ENCODE measurements at places on chromosomes 1 and 21. TPM values are rescaled to one million over a fixed set of nuclear protein-coding genes. Genes with fewer than 3 reads are reported as not detected.

GRCh38 chr1:47738560-47739182, 258.5 kb downstream of the TRABD2B start:
- peak; percentile 57 for DNase-seq
- no peaks in the 10 kb centered on the region for H3K4me1 ChIP-seq
- H3K27me3 ChIP-seq, result peaks cover 6% of the 10 kb centered on the region
- H3K4me3 ChIP-seq, result no peak overlapping the region
- H3K27ac ChIP-seq, result no peak overlapping the region
- H3K36me3 ChIP-seq, result no peaks in the 10 kb centered on the region

GRCh38 chr1:151553659-151554058, 13.6 kb downstream of the TUFT1 start:
- H3K27ac ChIP-seq, result no peak overlapping the region
- H3K27me3 ChIP-seq, result no peaks in the 10 kb centered on the region
- peaks cover 14% of the 10 kb centered on the region for H3K4me1 ChIP-seq
- H3K4me3 ChIP-seq, result no peak overlapping the region

DNA sequence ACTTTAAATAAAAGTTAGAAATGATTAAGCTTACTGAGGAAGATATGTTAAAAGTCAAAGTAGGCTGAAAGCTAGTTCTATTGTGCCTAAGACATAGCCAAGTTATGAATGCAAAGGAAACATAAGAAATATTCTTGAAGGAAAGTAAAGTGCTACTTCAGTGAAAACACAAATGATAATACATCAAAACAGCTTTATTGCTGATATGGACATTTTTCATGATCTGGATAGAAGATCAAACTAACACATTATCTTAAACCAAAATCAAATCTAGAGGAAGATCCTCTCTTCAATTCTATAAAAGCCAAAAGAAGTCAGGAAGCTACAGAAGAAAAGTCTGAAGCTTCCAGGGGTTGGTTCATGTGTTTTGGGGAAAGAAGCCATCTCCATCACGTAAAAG, 545.9 kb downstream of the COL11A1 start:
- no peak for DNase-seq
- H3K27ac ChIP-seq, result no peak overlapping the region
- H3K27me3 ChIP-seq, result no peaks in the 10 kb centered on the region
- H3K36me3 ChIP-seq, result no peaks in the 10 kb centered on the region
- H3K4me3 ChIP-seq, result no peak overlapping the region

GRCh38 chr1:215647738-215648137, 80.6 kb downstream of the KCTD3 start:
- H3K4me1 ChIP-seq, result no peaks in the 10 kb centered on the region
- no peak overlapping the region for H3K4me3 ChIP-seq
- no peaks in the 10 kb centered on the region for H3K36me3 ChIP-seq
- no peak for DNase-seq

Gene AZIN2
- 32.7 TPM for total RNA-seq

Gene CIART
- 1.9 TPM for total RNA-seq

GRCh38 chr1:231940116-231940515, 313.5 kb downstream of the DISC1 start:
- no peaks in the 10 kb centered on the region for H3K36me3 ChIP-seq
- H3K4me1 ChIP-seq, result peaks cover 21% of the 10 kb centered on the region
- DNase-seq, result no peak
- H3K27ac ChIP-seq, result no peak overlapping the region
- H3K27me3 ChIP-seq, result no peaks in the 10 kb centered on the region
- H3K4me3 ChIP-seq, result no peak overlapping the region

Gene FLG2
- total RNA-seq, result not detected

Gene FCGR3A
- total RNA-seq, result 6.4 TPM

DNA sequence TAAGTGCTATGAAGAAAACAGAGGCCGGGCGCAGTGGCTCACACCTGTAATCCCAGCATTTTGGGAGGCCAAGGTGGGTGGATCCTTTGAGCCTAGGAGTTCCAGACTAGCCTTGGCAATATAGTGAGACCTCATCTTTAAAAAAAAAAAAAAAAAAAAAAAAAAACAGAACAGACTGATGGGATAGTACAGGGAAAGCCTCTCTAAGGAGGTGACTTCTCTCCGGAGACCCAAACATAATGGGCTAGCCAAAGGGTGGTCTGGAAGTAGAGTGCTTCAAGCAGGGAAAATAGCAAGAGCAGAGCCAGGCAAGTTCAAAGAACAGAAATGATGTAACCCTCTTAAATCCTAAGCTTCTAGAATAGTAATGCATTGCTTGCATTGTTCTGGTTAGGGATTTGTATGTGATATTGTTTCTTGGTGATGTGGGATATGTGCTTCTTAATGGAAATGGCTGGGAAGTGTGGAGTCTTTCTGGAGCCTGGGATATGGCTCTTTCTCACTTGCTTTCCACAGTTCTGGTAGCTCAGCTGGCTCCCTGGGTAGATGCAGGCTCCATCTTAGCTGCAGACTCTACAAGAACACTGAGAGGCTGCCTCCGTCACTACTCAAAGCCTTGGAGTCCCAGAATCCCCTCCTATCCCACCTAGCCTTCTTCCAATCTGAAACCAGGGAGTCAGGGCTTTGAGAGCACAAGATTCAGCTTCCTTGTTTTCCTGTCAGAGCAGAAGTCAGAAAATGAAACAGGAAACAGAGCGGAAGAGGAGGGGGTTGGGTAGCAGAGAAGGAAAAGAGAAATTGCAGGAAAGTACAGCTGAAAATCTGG, 1.9 kb upstream of the PIGV start:
- peaks cover 59% of the 10 kb centered on the region for H3K4me1 ChIP-seq
- H3K4me3 ChIP-seq, result no peak overlapping the region
- DNase-seq, result peak; percentile 28

Gene SCMH1
- 64.3 TPM for total RNA-seq

Gene TSSK3
- 1.4 TPM for total RNA-seq

DNA sequence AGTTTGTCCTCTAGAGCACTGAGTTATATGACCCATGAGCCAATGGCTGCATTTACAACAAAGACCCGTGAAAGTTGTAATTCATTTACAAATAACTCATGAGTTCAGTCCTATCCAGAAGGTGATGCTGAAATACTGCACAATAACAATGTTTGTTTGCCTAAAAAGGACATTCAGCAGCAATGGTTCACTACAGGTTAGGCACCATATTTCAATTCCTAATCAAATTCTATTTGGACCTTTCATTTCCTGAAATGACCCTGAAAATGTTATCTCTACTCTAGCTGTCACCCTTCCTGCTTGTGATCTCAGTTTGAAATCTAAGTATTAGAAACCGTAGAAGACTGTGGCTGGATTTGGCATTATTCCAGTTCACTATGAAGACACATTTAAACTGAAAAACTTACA, 191.2 kb upstream of the SAMSN1 start:
- peaks cover 5% of the 10 kb centered on the region for H3K4me1 ChIP-seq
- no peak overlapping the region for H3K27ac ChIP-seq
- H3K4me3 ChIP-seq, result no peak overlapping the region

DNA sequence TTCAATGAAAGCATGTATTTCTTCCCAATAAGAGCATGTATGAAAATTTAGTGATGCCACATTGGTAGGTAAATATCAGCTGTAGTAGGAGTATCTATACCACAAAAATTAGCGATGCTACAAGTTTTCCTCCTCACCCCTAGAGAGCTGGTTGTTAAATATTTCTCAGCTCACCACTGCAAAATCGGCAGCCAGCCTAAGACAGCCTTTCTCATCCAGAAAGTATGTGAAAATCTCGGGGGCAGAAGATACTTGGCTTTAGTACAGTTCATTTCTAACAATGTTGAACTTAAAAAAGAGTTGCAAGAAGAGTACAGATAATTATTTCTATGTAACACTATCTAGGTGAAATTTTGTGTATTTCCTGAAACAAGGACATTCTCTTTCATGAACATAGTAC, 235.4 kb downstream of the TPR start:
- no peaks in the 10 kb centered on the region for H3K27me3 ChIP-seq
- no peak overlapping the region for H3K4me3 ChIP-seq
- no peak for DNase-seq
- no peak overlapping the region for H3K27ac ChIP-seq

Gene SRSF10
- 58.4 TPM for total RNA-seq

Gene PRAMEF20
- total RNA-seq, result not detected

- H3K36me3 ChIP-seq, result no peaks in the 10 kb centered on the region
- DNase-seq, result no peak
- H3K4me3 ChIP-seq, result no peak overlapping the region
- no peak overlapping the region for H3K27ac ChIP-seq
These were observed 109.0 kb downstream of the HIVEP3 start for GRCh38 chr1:41809692-41810091.

GRCh38 chr1:117658676-117659075, 52.8 kb downstream of the TENT5C start:
- no peaks in the 10 kb centered on the region for H3K27me3 ChIP-seq
- peak; percentile 79 for DNase-seq
- H3K27ac ChIP-seq, result no peak overlapping the region
- H3K4me1 ChIP-seq, result peaks cover 14% of the 10 kb centered on the region

DNA sequence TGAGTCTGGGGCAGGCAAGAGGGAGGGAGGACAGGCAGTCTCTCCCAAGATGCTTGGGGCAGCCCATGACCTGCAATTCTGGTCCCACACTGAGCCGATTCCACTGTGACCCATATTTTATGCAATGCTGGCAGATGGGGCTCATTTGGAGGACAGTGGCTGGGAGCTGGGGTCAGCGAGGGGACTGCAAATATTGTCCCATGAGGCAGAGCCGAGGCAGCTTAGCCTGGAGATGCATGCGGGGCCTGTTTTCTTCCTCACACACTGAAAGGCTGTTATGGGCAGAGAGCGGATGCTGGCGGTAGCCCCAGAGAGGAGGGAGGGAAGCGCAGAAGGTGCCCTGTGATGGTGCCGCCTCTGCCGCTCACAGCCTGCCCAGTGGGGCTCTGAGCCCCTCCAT, 128.5 kb upstream of the POU3F1 start:
- H3K4me1 ChIP-seq, result no peaks in the 10 kb centered on the region
- DNase-seq, result no peak
- H3K4me3 ChIP-seq, result no peak overlapping the region
- no peaks in the 10 kb centered on the region for H3K36me3 ChIP-seq

Gene HEYL
- total RNA-seq, result 3.7 TPM

- no peak overlapping the region for H3K4me3 ChIP-seq
- H3K27me3 ChIP-seq, result peaks cover 50% of the 10 kb centered on the region
- no peaks in the 10 kb centered on the region for H3K4me1 ChIP-seq
- no peak overlapping the region for H3K27ac ChIP-seq
- peak; percentile 44 for DNase-seq
These were observed 71.0 kb upstream of the CSF3R start for GRCh38 chr1:36553591-36554322.

Gene BROX
- total RNA-seq, result 39.3 TPM

DNA sequence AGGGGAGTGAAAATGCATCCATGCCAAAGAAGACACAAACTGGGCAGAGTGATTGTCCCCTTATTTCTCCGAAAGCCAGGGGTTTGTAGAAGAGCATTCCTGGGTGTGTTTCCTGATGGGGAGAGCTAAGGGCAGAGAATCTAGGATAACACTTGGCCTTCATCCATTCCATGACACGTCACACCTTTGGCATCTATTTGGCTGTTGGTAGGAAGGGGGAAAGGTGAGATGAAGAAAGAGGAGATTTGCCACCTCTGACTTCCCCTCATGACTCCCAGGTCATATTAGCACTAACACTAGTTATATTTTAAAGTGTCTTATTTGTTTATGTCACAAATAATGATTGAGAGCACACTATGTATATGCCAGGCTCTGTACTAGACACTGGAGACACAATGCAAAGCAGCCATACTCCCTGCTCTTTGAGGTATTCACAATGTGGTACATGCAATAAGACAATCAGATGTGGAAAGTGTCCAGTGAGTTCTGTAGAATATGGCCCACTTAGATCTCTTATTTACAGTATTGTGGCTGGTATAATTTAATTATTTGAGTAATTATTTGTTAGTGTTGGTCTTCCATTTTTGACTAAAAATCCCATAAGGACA, 54.5 kb upstream of the GADD45A start:
- H3K4me1 ChIP-seq, result peaks cover 26% of the 10 kb centered on the region
- H3K27ac ChIP-seq, result peak overlapping the region; percentile 77
- no peak for DNase-seq
- no peak overlapping the region for H3K4me3 ChIP-seq
- no peaks in the 10 kb centered on the region for H3K27me3 ChIP-seq

Gene NTMT2
- total RNA-seq, result not detected

Gene SASS6
- 2.4 TPM for total RNA-seq

DNA sequence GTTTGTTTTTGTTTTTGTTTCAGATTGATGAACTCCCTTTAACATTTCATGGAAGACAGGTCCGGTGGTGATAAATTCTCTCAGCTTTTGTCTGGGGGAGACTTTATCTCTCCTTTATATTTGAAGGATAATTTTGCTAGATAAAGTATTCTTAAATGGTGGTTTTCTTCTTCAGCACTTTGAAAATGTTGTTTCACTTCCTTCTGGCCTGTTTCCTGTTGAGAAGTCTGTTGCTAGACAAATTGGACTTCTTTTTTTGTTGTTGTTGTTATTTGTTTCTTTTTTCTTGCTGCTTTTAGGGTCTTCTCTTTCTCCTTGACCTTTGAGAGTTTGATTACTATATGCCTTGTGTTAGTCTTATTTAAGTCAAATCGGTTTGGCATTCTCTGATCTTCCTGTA, 50.8 kb downstream of the CRP start:
- H3K27ac ChIP-seq, result no peak overlapping the region
- no peak for DNase-seq
- no peaks in the 10 kb centered on the region for H3K27me3 ChIP-seq
- H3K4me1 ChIP-seq, result no peaks in the 10 kb centered on the region

DNA sequence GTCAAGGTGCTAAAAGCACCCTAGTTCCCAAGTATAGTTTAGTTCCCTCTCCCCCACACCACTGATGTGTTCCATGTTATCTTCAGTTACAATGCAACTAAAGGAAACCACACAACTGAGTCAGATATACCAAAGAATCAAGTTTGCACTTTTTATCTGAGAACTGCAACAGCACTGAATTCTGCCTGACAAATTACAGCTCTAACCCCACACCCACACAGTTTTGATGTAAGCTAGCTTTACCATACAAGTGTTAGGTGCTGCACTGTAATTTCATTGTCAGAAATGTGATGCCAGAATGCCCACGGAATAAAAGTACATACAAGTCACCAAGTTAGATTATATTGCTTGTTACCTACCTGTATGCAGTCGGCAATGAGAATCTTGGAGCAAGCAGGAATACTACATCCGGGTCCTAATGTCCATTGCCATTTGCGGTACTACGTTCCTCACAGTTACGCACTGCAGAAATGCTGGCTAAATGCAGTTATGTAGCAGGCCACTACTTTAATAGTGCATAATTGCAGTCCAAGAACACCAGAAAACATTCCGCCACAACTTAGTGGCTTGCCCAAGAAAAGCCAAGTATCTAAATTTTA, 12.1 kb downstream of the SFPQ start:
- H3K4me3 ChIP-seq, result no peak overlapping the region
- no peaks in the 10 kb centered on the region for H3K27me3 ChIP-seq
- peaks cover 81% of the 10 kb centered on the region for H3K36me3 ChIP-seq
- H3K27ac ChIP-seq, result no peak overlapping the region
- H3K4me1 ChIP-seq, result peaks cover 11% of the 10 kb centered on the region
- DNase-seq, result no peak

GRCh38 chr1:193418745-193419058, 232.3 kb upstream of the B3GALT2 start:
- no peak overlapping the region for H3K4me3 ChIP-seq
- H3K27ac ChIP-seq, result no peak overlapping the region
- no peak for DNase-seq

Measured in transverse colon (tissue), 4 donors.